ENCODE measurements at places on chromosomes 5 and 9. TPM values are rescaled to one million over a fixed set of nuclear protein-coding genes. Genes with fewer than 3 reads are reported as not detected.
A peak's percentile ranks its signal among the peaks of the same experiment; 100 is the strongest.

- ATAC-seq = peak; percentile 96
These were observed 25.6 kb downstream of the GOLGA2 start for GRCh38 chr9:128249908-128250838.

- no peak for ATAC-seq
These were observed 84.3 kb upstream of the ACTBL2 start for GRCh38 chr5:57566914-57567313.

DNA sequence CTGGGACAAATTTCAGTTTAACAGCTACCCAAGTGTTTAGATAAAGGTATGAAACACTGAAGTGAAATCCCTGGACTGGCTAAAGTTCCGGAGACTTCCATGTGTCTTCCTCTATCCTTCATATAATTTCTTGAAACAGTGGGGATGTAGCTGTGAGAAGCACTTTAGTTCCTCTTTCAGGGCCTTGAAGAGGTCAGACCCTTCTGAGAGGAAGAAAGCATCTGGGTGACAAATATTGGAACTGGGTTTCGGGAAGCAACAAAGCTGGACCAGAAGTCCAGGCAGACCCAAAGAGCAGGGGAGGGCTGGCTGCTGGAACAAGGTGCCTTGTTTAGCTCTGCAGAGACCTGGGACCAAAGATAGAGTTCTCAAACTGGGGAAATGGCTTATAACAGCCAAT lies 75.4 kb upstream of the ZFAND5 start:
- ATAC-seq = no peak

- no peak for ATAC-seq
These were observed 91.0 kb upstream of the ALDH1B1 start for GRCh38 chr9:38301376-38302106.

DNA sequence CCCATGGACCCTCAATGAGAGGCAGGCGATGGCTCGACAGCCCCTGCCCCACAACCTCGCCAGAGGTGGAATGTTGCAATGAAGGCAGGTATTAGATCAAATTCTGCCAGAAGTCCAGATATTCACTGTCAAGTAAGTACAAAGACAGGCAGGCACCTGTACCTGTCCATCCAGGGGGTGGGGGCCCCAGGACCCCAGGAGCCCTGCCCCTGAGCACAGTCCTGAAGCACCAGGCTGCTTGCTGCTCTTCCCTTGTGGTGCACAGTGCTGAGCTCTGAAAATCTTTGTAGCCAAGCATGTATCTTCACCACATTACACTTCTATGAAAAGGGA lies 26.2 kb upstream of the HMCN2 start:
- ATAC-seq = no peak

DNA sequence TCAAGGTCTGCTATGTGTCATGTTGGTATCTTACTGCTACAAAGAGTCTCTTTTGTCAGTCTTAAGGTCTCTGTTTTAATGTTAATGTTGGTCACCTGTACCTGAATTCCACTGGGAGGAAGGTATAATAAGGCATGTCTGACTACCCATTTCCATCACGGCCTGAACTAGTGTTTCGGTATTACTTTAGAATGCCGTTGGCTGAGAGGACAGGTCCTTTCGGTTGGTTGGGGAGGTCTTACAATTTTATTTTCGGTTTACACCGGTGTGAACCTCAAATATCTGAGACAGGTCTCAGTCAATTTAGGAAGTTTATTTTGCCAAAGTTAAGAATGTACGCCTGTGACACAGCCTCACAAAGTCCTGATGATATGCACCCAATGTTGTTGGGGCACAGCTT lies 154.9 kb upstream of the ABCA1 start:
- no peak for ATAC-seq

- no peak for ATAC-seq
These were observed 180.7 kb upstream of the PPP1R2B start for GRCh38 chr5:156669416-156669815.

DNA sequence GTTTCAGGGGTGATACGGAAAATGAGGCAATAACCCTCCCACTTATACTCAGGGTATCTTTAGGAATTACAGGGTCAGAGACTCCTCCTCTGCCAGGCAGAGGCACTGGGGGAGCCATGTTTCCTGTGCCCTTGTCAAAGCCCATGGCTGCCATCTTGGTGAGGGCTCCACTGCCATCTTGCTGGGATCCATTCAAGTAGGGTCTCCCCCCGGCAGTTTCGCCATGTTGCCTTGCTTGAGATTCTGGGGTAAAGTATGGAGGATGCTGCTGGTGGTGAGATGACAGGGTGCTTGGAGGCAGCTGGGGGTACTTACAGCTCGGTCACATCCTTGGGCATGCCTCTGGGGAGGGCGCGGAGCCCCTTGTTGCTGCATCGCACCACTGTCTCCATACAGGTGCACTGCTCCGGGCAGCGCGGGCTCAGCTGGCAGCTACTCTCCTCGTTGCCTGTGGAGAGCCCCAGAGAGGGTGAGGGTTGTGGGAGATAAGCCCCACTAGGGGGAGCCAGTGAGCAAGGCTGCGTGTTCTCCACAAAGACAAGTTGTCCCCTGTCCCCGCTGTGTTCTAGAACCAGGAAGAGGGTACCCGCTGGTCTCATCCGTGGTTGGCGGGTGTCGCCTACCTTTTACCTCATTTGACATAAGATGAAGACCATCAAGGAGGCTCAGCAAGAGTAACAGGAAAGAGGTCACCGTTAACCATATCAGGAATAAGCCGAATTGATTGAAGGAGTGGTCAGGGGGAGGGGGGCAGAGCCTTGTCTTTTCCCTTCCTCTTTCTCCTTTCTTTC lies 169.0 kb upstream of the PANK3 start:
- ATAC-seq = peak; percentile 63

DNA sequence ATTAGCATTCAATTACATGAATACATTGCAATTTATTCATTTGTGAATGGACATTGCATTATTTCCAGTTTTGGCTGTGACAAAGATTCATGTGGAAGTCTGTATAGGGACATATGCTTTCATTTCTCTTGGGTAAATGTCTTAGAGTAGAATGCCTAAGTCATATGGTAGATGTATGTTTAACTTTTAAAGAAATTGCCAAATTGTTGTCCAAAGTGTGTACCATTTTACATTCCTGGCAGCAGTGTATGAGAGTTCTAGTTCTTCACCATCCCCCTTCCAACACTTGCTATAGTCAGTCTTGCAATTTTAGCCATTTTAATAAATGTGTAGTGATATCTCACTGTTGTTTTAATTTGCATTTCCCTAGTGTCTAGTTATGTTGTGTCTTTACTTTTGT lies 122.2 kb downstream of the TMC1 start:
- ATAC-seq = no peak

- no peak for ATAC-seq
These were observed 25.8 kb downstream of the DCP2 start for GRCh38 chr5:113002423-113002822.

DNA sequence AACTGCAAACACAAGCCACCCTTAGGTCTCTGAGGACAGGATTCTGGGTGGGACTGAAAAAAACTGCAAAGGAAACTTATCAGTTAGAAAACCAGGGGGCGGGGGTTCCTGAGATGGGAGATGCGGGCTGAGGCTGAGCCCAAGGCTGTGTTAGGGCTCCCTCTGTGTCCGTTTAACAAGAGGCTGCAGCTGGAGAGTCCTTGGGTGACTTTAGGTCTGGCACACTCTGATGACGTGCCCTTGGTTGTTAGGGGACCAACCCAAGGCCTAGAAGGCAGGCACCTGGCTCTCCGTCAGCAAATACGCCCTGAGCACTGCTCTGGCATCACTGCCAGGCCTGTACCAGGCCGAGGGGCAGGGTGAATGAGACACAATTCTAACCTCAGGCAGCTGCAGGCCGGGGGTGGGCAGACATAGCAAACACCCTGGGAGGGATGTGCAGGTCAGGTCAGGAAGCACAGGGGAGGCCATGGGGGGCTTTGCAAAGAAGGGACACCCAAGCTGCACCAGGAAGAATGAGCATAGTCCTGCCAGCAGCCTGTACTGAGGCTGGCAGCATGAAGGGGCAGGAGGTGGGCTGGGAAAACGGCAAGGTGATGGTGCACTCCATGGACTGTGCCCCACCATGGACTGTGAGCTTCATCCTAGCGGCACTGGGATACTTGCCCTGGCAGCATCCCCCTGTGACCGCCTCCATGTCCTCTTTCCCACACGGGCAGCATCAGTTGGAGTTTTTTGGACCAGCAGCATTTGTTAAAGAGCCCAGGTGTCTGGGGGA lies 137.9 kb downstream of the GABBR2 start:
- ATAC-seq = no peak

LPAR1 gene
- 7.5 TPM for total RNA-seq

DNAH5 gene
- 0.52 TPM for total RNA-seq
